ENCODE measurements at places on chromosomes 4 and X.

DNA sequence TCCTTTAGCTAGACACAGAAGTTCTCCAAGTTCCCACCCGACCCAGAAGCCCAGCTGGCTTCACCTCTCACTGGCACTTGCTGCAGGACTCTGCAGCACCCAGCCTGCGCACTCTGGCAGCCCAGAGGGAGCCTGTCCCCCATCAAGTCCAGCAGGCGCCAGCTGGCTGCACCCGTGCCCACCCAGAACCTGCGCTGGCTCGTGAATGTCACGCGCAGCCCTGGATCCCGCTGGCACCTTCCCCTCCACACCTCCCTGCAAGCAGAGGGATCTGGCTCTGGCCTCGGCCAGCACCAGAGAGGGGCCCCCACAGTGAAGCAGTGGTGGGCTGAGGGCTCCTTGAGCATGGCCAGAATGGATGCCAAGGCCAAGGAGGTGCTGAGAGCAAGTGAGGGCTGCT lies 187.6 kb upstream of the HAND2 start:
- no peak for DNase-seq

DNA sequence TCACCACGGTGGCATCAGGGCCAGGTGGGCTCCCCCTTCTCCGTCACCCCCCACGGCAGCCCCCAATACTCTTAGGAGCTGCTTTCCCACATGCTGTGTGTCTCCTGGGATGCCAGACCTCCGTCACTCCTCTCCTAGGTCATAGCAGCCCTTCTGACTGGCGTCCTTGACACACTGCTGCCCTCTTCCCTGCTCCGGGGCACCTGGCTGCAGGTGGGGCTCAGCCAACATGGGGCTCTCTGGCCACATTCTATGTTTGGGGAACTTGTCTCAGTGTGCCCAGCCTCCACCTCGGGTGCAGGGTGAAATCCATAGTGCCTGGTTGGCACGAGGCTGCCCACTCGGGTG lies 13.8 kb downstream of the TMEM175 start:
- no peak for DNase-seq

- no peak for DNase-seq
Measured at GRCh38 chr4:5638316-5638715, 70.0 kb downstream of the EVC2 start.

GRCh38 chrX:112901869-112902725 lies 61.5 kb upstream of the AMOT start:
- DNase-seq, result no peak

- no peak for DNase-seq
Measured at GRCh38 chr4:176441594-176441993, 121.8 kb downstream of the SPCS3 start.

DNA sequence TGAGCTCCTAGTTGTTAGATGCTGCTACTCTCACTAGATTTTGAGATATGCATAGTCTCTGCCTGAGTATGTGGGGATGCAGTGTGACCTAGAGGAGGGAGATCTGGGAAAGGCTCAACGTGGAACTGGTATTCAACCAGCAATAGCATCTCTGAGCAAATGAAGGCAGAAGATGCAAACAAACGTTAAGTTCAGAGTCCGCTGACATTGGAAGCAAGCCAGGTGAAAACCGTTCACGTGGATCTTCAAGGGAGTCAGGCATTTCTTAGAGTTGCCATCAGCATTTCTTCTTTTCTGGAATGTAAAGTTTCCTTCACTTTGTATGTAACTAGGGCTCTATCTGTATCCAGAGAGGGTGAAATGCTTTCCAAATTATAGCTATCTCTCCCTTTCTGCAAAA lies 59.9 kb downstream of the C4orf51 start:
- no peak for DNase-seq

- DNase-seq, result no peak
Measured at GRCh38 chr4:23484689-23485088, 405.2 kb downstream of the PPARGC1A start.

GRCh38 chr4:82624819-82625218 lies 63.0 kb upstream of the TMEM150C start:
- DNase-seq, result no peak

- DNase-seq, result no peak
Measured at GRCh38 chr4:152206185-152206584, 329.7 kb downstream of the FBXW7 start.

- DNase-seq, result no peak
Measured at GRCh38 chr4:151906438-151906837, 145.6 kb upstream of the GATB start.

GRCh38 chr4:1822568-1823544 lies 29.8 kb downstream of the FGFR3 start:
- DNase-seq, result no peak

- DNase-seq, result no peak
Measured at GRCh38 chrX:132033166-132033565, 10.1 kb downstream of the STK26 start.

GRCh38 chr4:184899261-184900134 lies 73.7 kb upstream of the ACSL1 start:
- DNase-seq, result no peak

GRCh38 chr4:32025851-32026459 lies 1305.8 kb downstream of the PCDH7 start:
- DNase-seq, result no peak

DNA sequence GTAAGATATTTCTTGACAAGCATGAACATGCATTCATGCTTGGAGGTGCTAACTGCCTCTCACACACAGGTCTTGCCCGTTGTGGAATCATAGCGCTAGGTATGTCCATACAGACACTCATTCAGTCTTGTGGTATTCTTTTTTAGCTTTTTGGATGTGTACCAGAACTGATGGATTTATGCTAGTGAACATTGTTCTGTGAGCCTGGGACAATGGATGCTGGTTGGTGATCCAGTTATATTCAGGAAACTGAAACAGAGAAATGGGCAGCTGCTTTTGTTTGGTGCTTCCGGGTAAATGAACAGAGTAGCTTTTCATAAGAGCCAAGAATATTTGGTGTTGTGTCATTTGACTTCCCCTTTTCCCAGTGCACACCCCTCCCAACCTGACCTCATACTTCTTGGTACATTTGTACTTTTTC lies 78.9 kb upstream of the SLC4A4 start:
- DNase-seq, result no peak

GRCh38 chr4:176377780-176378179 lies 58.0 kb downstream of the SPCS3 start:
- DNase-seq, result no peak

GRCh38 chr4:7783541-7783940 lies 156.1 kb downstream of the AFAP1 start:
- DNase-seq, result no peak

DNA sequence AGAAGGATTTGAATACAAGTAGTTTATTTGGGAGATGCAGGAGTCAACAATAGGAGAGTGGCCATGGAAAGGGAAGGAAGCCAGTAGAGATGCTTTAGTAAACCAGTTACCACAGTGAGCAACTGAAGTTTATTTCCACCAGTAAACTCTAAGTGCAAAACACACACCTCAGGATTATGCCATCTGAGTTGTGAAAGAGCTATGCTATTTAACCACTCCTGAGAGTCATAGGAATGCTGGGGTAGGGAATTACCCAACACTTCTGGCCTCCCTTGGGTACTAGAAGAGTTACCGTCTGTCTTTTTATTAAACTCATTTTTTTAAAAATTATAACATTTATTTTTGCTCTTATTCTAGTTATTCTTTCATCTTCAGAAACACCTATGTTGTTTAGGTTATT lies 834.6 kb upstream of the AMOT start:
- DNase-seq, result no peak

- DNase-seq, result no peak
Measured at GRCh38 chr4:164383358-164384220, 370.3 kb upstream of the SMIM31 start.

DNA sequence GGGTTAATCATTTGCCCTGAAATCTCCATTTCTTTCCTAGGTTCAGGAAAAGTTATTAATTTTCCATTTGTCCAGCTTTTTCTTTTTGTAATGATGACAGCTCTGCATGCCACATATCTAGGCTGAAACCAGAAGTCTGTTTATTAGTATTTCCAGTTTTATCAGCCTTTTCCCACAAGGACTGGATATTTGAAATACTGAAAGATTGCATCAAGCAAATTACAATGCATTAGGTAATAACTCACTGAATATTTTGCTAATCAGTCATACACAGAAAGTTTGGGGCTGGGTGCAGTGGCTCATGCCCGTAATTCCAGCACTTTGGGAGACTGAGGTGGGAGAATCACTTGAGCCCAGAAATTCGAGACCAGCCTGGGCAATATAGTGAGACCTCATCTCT lies 21.5 kb downstream of the SLC9A7 start:
- no peak for DNase-seq

DNA sequence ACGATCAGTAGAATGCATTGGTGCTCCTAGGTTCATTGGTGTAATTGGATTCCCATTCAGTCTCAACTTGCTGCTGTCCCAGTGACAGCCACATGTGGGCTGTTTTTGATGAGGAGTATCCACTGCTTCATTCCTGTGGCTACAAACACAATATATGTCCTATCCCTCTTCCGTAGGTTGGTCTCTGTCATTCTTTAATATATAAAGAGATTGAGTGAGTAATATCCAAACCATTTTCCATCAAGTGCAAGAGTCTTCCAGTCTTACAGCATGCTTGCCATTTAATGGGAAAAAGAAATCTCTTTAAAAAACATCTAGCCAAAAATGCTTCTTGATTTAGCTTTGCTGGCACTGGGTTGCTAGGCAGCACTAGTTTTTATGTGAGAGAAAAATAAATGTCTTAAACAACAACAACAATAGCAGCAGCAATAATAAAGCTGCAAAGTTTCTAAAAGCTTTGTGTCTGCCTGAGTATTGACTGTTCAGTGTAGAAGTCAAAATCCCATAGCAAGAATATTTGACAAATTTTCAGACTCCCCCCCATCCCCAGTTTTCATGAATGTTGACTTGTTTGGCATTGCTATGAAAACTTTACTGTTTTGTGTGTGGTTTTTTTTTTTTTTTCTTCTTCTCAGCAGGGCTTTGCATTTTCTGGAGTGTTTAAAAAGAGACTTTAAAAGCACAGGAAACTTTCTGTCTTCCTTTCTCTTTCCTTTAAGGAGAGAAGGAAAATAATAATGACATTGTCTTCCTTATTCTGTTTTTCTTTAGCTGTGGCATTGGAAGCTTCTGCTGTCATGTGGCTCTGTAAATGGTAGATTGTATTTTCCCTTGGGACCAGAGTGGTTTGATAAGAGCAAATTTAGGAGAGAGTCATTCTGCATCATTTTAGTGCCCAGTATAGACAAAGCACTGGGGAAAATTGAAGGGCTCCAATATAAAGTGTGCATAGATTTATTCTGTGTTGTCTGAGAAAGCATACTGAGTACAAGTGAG lies 244.3 kb downstream of the ARHGAP10 start:
- no peak for DNase-seq

DNA sequence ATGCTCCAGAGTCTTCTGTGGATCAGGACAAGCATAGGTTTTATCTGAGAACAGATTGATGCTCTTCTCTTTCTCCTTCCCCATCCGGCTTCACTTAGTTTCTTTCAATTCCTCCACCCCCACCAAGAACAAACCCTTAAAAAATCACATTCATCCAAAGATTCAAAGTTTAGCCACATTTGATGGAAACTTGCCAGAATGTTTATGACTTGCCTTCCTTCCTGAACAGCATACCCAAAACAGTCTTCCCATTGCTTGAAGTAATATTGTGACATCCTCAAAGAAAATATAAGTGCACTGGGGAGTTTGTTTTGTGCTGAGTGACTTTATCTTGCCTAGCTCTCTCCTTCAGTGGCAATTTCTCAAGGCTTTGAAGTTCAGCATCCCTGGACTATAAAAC lies 83.0 kb downstream of the MAGEB17 start:
- no peak for DNase-seq

- no peak for DNase-seq
Measured at GRCh38 chrX:118350221-118350620, 4.3 kb downstream of the WDR44 start.

DNA sequence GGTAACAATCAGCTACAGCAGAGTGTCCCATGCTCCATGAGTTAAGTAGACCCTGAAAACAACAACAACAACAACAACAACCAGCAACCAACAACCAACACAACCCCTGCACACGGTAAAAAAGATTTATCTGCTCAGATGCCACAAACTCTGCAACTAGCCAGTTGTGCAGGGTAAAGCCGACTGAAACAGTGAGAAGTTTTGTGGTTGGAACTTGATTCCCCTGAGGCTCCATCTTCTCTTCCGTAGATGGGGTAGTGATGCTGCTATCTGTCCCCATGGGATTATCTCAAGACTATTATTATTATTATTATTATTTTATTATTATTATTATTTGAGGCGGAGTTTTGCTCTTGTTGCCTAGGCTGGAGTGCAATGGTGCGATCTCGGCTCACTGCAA lies 50.6 kb upstream of the RAPGEF2 start:
- no peak for DNase-seq

GRCh38 chr4:33149658-33150524 lies 2429.7 kb downstream of the PCDH7 start:
- DNase-seq, result no peak

GRCh38 chr4:25950461-25951389 lies 36.7 kb downstream of the SMIM20 start:
- no peak for DNase-seq

- peak; percentile 7 for DNase-seq
Measured at GRCh38 chr4:148444296-148445070, 2.3 kb upstream of the NR3C2 start.

DNA sequence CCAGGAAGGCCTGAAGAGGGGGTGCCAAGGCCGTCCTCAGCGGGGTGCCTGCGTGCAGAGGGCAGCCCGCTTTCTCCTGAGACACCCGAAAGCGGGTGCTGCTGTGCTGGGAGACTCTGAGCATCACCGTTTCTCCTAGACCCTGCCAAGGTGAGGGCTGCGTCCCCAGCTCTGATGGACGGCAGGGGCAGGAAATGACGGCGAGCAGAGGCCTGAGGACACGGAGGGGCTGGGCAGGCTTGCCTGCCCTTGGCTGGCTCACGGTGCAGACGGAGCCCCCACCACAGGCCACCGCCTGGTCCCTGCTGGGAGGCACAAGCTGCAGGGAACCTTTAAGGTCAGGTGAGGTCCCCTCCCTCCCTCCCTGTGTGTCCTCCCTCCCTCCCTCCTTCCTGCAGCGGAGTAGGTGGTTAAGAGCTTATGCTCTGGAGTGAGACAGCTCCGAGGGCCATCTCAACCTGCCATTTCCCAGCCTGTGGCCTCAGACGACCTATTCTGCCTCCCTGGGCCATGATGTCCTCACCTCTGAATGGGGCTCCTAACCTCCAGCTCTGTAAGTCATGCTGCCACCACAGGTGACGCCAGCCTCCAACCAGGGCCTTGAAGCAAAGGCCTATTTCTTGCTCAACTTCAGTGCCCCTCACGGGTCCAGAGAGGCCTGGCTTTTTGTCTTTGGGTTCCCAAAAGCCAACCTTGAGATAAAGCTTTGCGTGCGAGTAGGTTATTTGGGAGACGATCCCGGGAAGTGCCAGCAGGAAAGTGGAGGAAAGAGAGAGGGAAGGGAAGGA lies 54.2 kb upstream of the GRPEL1 start:
- no peak for DNase-seq

GRCh38 chrX:2848871-2849301 lies 20.2 kb downstream of the GYG2 start:
- DNase-seq, result no peak

- DNase-seq, result no peak
Measured at GRCh38 chr4:8108261-8108660, 50.4 kb downstream of the ABLIM2 start.

DNA sequence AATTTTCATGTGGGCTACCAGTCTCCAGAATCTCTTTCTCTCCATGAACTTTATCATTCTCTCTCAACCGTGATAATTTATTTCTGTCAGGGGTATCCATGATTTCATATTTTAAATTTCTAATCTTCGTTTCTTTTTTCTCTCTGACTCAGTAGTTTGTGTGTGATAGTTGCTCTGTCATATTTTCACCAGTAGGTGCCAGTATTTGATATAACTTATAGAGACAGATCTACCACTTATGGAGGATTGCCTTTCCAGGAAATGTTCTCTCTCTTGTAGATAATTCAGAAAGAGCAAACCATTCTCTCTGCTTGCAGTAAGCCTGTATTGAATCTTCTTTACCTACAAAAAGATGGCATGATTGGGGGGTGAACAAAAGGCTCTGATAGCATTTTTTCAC lies 79.3 kb upstream of the DYNLT3 start:
- DNase-seq, result no peak

Data from stimulated activated CD4-positive, alpha-beta T cell treated with anti-CD3 and anti-CD28 coated beads, TNF-alpha, amount 100 ng/mL, for 48 hours (primary cell).